ENCODE measurements at places on chromosomes 2 and 18.

- DNase-seq, result no peak
Measured at GRCh38 chr2:98028101-98028561, 32.4 kb upstream of the TMEM131 start.

DNA sequence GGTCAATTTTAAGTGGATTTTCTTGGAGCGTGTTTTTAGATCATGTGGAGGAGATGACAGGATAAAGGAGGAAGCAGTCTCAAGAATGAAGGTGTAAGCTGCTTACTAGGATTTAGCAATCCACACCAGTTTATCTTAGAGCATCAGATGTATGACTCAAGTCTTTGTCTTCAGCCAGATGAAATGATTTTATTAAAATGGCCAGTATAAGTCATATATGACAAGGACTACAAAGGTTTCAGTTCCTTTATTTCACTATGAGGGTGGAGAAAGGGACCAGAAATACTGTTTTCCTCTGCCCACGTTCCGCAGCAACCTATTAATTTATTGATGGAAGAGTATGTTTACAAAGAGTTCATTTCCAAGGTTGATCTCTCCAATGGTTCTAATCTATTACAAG is 970.5 kb upstream of the SLC39A10 start:
- no peak for DNase-seq

GRCh38 chr18:50507120-50507590 is 52.7 kb upstream of the MAPK4 start:
- no peak for DNase-seq

DNA sequence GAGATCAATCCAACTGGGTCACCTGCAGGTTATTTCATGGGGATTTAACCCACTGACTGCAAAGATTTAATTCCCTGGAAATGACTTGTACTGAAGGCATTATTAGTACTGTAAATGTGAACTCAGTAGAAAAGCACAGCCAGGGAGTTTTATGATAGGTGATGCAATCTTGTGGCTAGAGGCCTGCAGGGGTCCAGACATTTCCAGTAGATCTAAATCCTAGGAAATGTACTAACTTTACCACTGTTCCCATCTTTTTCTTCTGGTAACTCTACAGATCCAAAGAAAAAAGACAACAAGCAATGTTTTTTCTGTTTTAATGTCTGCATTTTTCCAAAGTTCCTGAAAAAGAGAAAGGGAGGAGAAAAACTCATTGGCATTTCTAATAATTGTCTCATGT is 500.1 kb downstream of the ARHGAP15 start:
- no peak for DNase-seq

- DNase-seq, result no peak
Measured at GRCh38 chr2:233036162-233036838, 3.8 kb downstream of the NEU2 start.

DNA sequence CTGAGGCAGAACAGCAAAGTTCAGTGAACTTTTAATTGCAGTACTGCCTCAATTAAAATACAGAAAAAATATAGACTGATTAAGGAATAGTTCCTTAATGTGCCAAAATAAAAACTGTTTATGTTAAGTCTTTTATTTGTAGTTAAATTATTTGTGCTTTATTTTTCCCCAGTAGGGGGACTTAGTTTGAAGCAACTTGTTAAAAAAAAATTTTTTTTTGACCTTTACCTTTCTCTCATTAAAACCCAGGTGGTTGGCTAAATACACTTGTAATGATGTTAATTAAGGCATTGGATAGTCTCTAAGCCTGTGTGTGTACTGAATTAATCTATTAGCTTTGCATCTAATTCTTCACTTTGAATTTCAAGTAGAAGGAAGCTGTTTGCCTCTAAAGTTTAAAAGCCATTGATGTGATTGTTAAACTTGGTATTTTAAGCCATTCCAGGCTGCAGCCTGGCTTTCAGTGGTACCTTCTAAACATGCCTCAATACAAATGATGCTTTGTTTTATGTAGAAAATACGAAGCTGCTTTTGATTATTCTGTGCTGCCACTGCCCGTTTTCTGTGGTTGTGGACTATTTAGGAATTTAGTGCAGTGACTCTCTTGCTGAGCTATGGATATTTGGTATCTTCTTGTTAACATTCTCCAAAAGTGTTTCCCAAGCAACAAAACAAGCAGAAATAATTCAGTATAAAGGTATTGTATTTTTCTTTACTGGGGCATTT is 102.9 kb downstream of the TANC1 start:
- DNase-seq, result no peak

GRCh38 chr18:61085761-61086160 is 247.5 kb upstream of the CDH20 start:
- DNase-seq, result no peak

DNA sequence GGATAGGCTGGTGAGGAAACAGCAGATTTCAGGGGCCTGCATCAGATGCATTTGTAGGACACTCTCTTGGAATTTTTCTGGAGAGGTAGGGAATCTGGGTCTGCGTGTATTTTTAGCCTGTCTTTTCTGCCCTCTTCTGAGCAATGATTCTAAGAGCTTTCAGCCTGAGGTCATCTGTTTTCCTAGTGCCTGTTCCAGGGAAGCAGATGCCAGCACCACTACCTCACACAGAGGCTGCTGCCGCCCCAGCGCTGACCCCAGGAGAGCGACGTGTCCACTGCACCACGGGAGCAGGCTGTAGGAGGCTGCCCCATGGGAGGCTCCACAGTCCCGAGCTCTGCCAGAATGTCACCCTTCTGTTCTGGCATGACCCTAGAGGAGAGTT is 316.5 kb downstream of the CYP26B1 start:
- no peak for DNase-seq

GRCh38 chr2:48397846-48398245 is 132.1 kb upstream of the STON1 start:
- no peak for DNase-seq

- no peak for DNase-seq
Measured at GRCh38 chr2:78941751-78942150, 83.8 kb upstream of the REG3G start.

- DNase-seq, result no peak
Measured at GRCh38 chr18:9259173-9259572, 75.4 kb upstream of the TWSG1 start.

DNA sequence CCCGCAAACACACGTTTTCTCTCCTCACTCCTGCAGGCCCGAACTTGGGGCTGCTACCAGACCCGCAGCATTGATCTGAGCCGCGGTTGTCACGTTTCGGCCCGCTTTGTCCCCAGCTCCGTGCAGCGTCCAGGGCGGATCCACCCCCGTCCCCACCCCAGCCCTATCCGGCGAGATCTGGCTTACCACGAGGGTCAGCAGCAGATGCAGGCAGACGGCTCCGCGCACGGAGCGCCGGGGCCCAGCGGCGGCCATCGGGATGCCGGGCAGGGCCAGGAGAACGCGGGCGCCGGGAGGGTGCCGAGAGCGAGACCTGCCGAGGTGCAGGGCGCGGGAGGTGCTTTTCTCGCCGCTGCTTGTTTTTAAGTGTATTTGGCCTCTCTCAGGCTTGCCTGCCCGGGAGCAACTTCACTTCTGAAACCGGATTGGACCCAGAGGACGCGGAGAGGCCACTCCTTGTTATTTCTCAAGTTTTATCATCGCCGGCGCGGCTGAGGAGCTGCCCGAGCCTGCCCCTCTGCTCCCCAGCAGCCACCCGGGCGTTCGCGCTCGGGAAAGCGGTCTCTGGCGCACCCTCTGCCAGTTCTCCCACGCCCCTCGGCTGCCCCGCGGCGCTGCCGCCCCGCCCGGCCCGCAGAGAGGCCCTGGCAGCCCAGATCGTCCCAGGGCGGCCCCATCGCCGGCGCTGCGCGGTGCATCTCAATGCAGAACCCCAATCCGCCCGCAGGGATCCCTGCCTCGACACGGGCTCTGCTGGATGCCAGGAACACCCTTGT is at the start of gene DSC3:
Gene DSC3, minus strand, starts transcription at position 337 of the 776 bp plus-strand sequence. Its CDS starts 82 bp downstream, at position 255.
- DNase-seq, result no peak

DNA sequence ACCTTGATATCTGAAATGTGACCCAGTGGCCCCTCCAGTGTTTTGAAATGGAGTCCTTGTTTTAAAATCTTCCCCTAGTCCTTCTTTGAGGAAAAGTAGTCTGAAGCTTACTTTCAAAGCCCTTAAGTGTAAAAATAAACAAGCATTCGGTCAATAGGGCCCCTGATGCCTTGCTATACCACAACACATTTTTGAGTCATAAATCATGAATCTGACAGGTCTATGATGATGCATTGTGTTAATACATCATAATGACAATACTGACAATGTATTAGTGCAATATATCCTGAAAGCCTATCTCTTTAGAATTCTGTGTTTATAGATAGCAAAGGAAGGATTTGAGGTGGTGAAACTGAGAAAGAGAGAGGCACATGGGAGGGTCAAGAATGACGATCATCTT is 464.2 kb downstream of the MEIS1 start:
- DNase-seq, result no peak

DNA sequence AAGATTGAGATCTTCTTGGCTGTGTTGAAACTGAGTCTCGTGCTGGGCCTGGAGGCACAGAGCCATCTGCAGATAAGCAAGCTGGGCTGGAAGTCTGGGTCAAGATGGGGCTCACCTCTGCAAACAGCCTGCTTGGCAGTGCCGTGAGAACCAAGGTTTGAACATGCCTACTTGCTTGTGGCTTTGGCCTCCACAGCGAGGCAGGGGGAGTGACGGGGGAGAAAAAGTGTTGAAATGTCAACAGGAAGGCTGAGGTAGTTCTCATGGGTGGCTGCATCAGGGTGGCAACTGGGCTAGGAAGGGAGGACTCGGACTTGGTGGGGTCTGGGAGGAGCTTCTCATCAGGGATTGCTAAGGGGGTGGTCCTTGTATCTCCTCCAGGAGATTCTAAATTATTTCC is 99.7 kb downstream of the THNSL2 start:
- DNase-seq, result no peak

DNA sequence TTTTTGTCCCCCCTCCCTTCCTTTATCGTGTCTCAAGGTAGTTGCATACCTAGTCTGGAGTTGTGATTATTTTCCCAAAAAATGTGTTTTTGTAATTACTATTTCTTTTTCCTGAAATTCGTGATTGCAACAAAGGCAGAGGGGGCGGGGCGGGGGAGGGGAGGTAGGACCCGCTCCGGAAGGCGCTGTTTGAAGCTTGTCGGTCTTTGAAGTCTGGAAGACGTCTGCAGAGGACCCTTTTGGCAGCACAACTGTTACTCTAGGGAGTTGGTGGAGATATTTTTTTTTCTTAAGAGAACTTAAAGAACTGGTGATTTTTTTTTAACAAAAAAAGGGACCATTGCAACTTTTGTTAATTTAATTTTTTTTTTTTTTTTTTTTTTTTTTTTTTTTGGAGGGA is 2.1 kb downstream of the SOX11 start:
- DNase-seq, result no peak

DNA sequence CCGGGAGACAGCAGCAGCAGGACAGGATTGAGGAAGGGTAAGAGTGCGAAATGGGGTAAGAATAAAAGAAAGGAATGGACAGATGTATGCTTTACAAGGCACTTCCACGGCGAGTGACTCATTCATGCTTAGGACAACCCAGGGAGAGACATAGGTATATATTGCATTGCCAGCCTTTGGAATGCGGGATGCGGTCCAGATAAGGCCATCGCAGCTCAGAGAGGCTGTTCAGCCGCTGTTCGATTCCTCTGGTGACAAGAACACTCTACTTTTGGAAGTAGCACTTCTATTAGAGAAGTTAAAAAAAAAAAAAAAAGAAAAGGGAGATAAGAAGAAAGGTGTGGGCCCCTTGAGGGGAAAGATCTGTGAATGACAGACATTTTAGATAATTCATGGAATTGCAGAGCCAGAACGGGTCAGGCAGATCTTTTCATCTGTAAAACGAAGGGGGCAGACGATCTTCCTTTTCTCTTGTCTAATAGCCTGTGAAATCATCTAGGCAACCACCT is 819 bp upstream of the NCOA1 start:
- no peak for DNase-seq

DNA sequence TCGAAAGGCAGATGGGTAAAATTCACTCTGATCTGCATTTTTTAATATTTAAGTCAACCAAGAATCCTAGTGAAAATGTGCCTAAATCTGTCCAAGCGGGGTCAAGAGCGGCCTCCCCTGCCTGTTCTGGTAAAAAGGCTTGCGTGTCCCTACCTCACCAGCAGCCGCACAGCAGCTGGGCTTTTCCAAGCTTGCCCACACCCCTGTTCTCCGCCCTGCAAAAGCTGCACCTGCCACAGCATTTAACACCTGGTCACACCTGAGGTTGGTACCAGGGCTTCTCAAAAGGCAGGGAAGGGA is 25.8 kb upstream of the TMEM182 start:
- DNase-seq, result no peak
